ENCODE measurements at places on chromosomes 6 and 20. TPM values are rescaled to one million over a fixed set of nuclear protein-coding genes. Genes with fewer than 3 reads are reported as not detected.
A peak's percentile ranks its signal among the peaks of the same experiment; 100 is the strongest.

DNA sequence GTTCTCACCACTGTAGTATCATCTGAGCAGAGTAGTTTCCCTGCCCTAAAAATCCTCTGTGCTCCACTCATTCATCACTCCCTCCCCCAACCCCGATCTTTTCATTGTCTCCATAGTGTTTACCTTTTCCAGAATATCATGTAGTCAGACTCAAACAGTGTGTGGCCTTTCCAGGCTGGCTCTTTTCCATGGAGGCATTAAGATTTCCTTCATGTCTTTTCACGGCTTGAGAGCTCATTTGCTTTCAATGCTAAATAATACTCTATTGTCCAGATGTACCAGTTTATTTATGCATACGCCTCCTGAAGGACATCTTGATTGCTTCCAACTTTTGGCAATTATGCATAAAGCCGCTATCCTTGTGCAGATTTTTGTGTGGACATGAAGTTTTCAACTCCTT is 235.8 kb downstream of the PHACTR1 start:
- DNase-seq: no peak

DNA sequence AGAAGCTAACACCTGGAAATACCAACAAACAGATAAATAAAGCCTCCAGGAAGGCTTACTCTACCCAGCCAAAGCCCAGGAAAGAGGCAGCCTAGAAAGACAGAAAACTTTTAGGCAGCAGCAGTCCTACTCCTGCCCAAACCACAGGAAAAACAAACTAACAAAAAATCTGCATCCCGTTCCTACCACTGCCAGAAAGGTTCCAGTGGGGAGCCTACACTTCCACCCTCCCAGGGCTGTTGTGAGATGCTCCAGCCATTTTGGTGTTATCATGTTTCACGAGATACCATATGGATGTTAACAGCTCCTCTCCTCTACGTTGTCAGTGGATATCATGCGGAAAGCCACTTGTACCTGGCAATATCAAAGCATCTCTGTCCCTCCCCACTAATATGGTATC is 336.7 kb upstream of the PRND start:
- DNase-seq: no peak

DNA sequence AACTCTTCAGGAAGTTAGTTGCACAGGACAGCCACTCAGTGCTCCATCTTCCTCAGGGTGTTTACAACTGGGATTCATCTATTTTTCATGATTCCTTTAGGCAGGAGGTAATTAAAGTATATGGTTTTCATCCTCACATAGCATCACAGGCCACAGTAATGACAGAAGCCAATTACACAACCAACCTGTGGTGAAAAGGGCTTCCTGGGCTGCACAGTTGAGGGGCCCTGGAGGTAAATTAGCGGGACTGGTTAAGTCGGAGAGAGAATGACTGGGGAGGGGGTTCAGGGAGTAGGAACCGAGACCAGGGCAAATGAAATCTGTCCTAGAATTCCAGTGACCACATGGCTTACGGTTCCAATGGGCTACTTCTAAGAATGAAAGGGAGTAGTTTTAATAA is 37.0 kb downstream of the BAK1 start:
- DNase-seq: no peak

The HLA-DRA gene
- total RNA-seq: 0.62 TPM

DNA sequence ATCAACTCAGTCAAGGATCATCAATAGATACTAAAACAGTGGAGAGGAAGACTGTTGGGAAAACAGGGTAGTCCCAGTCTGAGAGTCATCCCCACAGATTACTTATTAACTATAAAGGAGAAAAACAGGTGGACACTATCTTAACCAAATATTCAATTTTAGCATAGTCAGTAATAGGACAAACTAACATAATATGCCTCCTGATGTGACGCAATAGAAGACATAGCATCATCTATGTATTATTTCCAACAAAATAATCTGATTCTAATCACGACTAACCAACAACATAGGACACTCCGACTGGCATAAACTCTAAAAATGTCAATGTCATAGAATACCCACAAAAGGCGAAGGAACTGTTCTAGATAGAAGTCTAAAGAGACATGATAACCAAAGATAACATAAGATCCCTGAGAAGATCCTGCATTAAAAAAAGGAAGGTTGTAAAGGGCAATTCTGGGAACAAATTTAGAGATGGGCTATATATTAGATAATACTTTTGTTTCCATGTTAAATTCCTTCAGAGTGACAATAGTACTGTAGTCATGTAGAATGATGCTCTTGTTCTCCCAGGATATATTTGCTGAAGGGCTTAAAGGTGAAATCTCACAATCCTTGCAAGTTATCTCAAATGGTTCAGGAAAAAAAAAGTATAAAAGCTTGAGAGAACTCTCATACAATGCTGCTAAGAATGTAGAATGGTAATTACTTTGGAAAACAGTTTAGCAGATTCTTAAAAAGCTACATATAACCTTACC is 28.9 kb downstream of the ILRUN start:
- no peak for DNase-seq

GRCh38 chr20:58229198-58229798 is 845 bp upstream of the ANKRD60 start:
- DNase-seq: no peak

- DNase-seq: no peak
Observed at GRCh38 chr6:4889701-4890100, 113.5 kb downstream of the CDYL start.

The TMC2 gene
- not detected for total RNA-seq

- no peak for DNase-seq
Observed at GRCh38 chr6:16770701-16771569, 9.7 kb upstream of the ATXN1 start.

The BNIP5 gene
- 0.07 TPM for total RNA-seq

The CDH26 gene
- total RNA-seq: 0.29 TPM

The TRIM15 gene
- not detected for total RNA-seq

- DNase-seq: no peak
Observed at GRCh38 chr6:92376691-92377090, 1042.7 kb downstream of the EPHA7 start.

DNA sequence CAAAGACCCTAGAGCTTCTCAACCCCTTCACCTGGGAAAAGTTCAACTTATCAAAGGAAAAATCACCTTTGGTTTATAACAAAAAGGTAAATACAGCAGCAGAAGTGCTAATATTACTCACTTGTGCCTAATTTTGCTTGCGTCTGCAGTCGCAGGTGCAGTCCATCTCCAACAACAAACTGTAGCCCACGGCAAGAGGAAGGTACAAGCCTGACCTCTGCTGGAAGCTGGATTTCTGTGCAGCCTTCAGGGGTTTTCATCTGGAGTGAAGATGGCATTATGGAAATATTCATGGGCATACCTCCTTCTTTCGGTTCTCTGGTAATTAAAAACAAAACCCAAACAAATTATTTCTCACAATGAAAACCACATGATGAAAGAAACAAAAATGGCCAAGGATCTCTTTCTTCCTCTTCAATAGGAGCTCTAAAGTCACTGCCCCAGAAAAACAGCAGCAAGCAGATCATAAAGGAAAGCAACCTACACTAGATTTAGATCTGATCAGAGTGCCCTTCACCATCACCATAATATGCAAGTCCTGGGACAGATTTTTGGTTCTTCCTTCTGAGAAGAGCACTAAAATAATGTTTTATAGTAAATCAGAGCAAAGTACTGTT is 7.8 kb downstream of the UBE3D start:
- DNase-seq: no peak

DNA sequence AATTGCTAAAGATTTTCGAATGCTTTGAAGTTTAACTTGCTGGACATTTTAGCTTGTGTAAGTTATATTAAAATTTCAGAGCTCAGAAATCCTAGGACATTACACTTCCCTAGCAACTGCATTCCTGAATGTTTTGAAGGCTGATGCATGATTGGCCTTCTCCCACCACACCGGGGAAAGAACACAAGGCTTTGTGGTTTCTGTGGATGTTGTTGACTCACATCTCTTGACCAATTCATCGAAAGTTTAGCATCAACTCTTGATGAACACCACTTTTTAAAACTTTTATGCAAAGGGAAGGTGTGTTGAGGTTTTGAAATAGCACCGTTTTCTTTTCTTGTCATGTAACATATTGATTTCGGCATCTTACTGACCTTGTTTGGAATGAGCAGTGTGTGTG is 81.1 kb downstream of the RIMS1 start:
- DNase-seq: peak; percentile 31

DNA sequence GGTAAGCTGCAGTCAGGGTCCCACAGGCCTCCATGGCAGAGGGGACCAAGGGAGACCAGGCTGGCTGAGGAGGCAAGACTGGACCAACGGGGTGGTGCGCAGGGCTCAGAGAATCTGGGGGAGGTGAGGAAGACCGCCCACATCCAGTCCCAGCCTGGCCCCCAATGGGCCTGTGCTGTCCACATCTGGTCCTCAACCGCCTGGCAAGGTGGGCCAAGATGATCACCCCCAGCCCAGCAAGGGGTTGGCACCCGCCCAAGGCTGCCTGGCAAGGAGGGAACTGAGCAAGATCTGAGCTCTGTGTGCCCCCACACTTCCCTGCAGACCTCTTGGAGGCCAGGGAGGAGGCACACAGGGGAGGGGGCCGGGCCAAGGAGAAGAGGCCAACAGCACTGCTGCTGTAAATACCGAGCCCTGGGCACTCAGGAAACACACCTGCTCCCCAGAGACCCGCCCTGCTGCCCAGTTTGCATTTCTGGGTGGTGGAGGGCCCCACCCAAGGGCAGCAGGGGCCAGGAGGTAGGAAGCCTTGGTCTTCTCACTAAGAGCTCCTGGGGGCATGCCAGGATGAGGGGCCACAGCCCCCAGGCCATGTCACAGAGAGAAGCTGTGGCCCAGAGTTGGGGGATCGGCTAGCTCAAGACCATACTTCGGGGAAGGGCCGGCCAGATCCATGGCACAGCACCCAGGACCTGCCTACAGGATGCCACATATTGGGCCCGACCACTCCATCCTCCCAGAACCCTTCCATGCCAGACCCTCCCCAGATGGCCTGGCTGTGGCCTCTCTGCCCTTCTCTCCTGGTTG is 109.6 kb downstream of the ASXL1 start:
- DNase-seq: no peak

The BMP7 gene
- 30.5 TPM for total RNA-seq

The LRFN2 gene
- total RNA-seq: not detected

DNA sequence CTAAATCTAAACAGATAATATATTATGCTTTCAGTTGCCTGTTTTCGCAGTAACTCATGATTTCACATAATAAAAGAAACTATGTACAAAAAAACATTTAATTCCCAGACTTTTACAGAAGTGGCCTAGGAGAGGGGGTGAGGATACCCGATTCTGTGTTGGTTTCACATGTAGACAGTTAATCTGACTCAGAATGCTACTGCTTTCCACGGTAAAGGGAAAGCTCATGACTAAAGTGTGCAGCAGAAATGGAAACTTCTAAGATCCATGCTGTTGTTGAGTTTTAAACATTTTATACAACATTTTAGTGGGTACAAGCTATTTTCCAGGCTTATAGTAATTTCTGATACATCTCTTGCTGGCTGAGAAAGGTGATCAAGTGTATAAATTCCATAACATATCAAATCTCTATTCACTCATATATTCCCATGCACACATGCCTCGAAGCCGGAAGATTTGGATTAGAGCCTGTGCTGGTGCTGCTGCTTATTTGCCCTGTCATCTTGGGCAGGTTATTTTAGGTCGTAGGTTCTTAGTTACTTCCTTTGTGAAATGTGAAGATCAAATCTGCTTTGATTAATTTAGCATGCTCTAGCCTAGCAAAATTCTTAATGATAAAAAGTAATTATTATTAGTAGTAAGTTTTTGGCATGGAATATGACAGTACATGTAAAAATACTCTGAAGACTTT is 896.7 kb upstream of the MAP3K7 start:
- no peak for DNase-seq

GRCh38 chr20:3744806-3745685 is 12.6 kb downstream of the HSPA12B start:
- no peak for DNase-seq

GRCh38 chr6:49847673-49848072 is 18.7 kb downstream of the CRISP1 start:
- no peak for DNase-seq

GRCh38 chr6:31687860-31688693 is 7.2 kb upstream of the LY6G5C start:
- DNase-seq: no peak

GRCh38 chr6:24445704-24446103 is 43.0 kb downstream of the MRS2 start:
- DNase-seq: no peak

The OXT gene
- not detected for total RNA-seq

DNA sequence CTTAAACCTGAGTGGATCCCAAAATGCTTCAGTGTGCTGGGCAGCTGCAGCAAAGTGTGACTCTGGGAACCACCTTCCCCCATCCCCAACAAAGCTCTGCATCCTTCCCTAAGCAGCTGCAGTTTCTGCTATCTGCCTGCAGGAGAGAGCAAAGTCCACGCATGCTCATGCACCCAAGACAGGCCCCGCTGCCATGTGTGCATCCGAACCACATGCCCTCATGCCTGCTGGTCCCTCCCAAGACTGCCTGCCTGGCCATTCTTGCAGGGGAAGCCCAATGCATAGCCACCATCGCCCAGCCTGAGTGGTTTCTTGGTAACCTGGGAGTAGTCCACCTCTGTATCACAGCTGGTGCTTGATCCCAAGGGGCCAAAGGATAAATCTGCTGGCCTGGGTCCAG is 94.3 kb upstream of the OLIG3 start:
- no peak for DNase-seq

DNA sequence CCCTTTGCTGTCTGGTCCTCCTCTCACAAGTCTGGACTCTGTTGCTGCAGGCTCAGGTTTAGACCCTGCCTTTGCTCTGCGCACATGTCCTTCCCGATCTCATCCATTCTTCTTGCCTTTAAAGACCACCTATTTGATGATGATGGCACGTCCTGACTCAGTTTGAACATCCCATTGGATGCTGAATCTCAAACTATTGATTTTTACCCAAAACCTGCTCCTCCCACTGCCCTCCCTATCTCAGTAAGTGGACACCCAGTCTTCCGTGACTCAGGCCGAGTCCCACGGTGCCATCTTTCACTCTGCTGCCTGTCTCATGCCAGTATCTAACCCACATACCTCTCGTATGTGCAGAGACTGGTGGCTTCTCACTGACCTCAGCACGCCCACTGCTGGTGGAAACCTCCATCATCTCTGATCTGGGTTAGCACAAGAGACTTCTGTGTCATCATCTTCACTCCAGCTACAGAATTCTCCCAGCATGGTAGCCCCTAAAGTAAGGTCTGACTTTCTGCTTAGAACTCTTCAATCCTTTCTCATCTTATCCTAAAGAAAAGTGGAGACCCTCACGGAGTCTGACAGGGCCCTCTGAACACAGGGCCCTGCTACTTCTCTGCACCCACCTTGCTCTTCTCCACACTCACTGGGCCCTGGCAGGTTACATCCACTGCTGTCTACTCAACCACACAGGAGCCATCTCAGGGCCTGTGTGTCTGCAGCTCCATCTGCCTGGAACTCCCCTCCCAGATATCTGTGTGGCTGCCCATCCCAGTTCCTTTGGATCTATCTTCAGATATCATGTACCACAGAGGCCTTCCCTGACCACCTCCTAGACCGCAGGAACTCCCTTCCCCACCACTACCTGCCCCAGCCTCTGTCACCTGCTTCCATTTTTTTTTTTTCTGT is 387.1 kb upstream of the AGPAT4 start:
- DNase-seq: no peak

- no peak for DNase-seq
Observed at GRCh38 chr6:57159127-57159526, 13.0 kb upstream of the BAG2 start.

The TTLL9 gene
- not detected for total RNA-seq

All from kidney epithelial cell (primary cell).